Brain pericyte (primary cell): ENCODE measurements at places on chromosomes 2 and 18.

DNA sequence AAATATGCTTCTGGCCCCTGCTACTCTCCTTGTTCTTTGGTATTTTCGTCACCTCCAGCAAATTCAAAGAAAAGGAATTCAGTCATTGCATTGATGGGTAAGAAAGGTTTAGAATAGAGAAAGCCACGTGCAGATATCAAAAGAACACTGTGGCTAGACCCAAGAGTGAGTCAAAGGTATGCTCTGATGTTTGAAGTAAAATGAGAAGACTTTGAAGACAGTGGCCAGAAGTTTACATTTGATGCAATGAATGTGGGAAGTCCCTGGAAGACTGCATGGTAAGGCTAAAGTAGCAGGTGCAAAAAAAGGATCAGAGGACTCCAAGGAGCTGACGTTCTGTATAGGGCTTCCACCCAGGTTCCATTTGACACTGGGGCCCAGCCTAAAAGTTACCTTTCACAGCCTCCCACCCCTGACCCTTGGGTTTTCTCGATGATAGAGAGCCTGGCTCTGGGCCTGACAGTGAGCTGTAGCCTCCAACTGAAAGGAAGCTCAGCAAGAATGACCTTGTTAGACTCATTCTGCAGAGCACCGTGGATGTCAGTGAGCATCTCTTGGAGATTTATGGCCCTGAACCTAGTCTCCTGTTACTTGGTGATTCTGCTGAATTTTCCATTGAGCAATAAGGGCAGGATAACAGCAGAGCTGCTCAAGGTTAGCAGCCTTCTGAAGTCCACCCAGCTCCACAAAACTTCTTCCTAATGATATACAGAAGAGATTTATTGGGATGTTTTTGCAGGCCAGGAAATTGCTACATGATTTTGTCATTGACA, 223.7 kb upstream of the RBBP8 start:
- DNase-seq = no peak

- no peak for DNase-seq
Observed at GRCh38 chr18:22408059-22408458, 9.7 kb downstream of the CTAGE1 start.

DNA sequence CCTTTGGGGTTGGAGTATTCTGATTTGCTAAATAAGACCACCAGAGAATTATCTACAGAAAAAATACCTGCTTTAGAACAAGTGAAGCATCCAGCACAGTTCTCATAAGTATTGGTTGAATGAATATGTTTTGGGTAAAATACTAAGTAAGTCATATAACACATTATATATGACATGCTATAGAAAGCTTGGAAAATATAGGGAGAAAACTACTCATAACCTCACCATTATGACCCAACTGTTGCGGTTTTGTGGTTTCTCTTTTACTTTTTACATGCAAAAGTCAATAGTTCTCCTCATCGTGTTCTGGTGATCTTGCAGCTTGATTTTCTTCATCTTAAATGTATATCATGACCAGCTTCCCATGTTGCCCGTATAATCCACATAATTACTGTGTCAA, 66.2 kb downstream of the DIPK1C start:
- DNase-seq = no peak

- DNase-seq = no peak
Observed at GRCh38 chr2:98294711-98295110, 51.5 kb upstream of the CNGA3 start.

DNA sequence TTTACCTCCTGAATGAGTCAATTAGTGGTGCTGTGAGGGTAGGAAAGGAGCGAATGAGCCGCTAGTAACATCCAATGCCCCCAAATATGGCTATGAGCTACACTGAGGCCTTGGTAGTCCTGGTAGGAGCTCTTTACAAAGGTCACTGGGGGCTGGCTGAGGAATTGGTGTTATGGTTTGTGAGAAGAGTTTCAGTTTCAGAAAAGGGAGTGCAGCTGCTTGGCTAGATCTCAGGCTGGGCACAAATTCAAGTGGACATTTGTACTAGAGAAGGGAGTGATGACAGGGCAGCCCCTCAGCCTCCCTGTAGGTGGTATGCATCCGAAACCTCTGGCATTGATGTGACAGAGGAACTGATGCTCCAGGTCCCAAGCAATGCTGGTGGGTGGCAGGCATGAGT, 13.9 kb upstream of the PAIP2B start:
- DNase-seq = no peak

DNA sequence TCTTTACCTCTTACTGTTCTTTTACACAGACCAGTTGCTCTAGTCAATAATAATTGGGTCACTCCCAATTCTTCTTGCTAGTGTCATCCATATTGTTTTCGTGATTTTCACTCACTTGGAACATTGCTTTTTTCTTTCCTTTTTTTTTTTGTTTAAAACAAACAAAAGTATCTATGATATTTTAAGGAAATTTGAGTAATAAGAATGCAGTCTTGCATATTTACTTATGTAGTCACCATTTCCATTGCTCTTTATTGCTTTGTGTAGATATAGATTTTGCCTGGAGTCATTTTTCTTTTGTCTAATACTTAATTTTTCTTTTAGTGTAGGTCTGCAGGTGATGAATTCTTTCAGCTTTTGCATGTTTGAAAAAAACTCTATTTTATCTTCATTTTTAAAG, 71.9 kb downstream of the WDR7 start:
- DNase-seq = no peak

DNA sequence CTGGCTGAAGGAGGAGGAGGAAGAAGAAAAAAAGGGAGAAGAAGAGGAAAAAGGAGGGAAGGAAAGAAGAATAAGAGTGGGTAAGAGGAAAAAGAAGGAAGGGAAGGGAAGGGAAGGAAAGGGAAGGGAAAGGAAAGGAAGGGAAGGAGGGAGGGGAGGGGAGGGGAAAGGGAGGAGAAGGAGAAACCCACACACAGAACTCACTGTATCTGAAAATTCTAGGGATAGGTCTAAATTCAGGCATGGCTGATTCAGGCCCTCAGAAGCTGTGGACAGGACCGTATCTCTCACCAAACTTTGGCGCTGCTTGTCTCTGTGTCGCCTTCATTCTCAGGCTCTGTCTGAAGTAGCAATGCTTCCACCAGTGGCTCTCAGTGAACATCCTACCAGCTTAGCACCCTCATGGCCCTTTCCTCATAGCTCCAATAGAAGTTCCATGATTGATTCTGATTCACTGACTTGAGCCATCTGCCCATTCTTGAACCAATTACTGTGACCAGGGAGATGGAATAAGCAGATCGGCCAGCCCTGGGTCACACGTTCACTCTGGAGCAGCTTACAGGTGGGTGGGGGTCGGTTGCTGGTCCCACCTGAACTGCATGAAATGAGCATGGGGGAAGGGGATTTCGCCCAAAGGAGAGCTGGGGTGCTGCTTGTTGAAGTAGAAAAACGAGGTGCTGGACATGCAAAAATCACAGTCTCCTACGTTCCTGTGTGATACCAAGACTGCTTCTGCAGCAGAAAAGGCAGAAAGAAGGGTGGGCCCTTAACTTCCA, 59.7 kb downstream of the TTC32 start:
- no peak for DNase-seq

DNA sequence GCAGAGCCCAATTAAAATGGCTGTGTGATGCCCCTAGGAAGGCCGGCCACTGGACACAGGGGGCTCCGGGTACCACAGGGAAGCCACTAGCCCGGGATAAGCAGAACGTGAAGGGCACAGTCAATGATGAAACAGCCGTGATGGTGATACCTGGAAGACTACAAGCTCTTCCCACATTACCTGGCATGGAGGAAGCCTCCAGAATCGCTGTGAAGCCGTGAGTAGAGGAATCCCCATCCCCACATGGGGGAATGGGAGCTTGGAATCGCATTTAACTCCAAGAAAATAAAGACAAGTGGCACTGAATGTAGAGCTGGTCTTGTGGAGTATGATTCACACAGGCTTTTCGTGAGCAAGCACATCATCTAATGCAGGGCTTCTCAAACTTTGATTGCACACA, 16.1 kb downstream of the GALNT14 start:
- DNase-seq = no peak

DNA sequence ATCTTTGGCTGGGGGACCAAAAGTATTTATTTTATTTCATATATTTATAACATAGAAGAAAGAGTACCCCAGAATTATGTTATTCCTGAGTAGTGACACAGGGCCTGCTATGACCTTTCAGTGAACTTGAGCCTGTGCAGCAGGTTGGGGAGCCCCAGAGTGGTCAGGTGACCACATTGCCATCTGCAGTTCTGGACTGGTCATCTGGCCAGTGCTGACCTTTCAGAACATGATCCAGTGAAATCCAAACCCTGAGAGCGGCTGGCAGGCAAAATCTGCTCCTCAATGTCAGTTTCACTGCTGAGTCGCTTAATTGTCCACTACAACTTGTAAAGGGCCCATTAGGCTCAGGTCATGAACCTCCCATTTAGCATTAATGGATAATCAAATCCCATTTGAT, 336.7 kb upstream of the KCNH7 start:
- DNase-seq = no peak

- DNase-seq = peak; percentile 50
Observed at GRCh38 chr2:111667542-111668273, 216.3 kb downstream of the ANAPC1 start.

DNA sequence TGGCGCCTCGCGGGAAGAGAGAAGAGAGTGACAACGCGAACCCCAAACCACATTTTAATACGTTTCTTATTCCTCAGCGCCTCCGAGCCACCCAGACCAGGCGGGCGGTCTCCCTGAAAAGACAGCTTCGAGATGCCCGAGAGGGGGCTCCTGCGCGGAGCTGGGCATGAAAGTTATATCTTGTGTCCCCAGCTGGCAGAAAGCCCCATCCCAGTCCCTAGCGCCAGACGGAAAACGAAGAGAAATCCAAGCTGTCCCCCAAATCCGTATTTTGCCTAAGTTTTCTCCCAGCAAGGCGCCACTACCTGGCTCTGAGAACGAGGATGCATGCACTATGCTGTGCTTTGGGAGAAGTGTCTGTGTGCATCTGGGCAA, 797 bp downstream of the NXPH2 start:
- DNase-seq = no peak

DNA sequence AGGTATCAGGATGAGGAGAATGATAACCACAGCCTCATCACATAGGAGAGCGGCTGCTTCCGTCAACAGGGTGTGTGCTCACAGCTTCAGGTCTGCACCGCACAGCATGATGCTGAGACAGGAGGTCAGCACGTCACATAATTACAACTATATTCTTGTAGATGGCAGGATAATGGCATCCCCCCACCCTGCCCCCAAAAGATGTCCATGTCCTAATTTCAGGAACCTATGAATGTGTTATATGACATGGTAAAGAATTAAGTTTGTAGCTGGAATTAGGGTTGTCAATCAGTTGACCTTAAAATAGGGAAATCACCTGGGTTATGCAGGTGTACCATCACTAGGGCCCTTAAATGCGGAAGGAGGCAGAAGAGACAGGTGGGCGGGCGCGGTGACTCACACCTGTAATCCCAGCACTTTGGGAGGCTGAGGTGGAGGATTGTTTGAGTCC, 73.9 kb downstream of the ARL4C start:
- DNase-seq = no peak

GRCh38 chr2:789529-789928, 112.3 kb upstream of the TMEM18 start:
- no peak for DNase-seq

DNA sequence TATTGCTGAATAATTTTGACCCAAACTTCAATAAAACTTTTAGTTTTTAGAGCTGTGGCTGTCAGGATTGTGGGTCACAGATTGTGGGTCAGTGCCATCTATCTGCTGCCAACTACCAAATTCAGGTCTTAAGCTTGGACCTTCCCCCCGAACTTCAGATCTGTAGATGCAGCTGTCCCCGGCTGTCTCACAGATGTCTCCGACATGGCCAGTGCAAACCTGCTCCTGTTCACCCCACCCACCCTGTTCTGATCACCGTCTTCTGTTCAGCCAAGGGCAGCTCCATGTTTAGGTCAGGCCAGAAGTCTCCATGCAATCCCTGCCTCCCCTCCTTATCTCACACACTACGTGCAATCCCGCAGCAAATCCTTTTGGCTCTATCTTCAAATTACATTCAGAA, 175.0 kb downstream of the PRKCE start:
- no peak for DNase-seq

- no peak for DNase-seq
Observed at GRCh38 chr2:25174192-25174861, 5.9 kb upstream of the POMC start.

- DNase-seq = no peak
Observed at GRCh38 chr18:45330170-45330594, 285.1 kb upstream of the SLC14A2 start.

GRCh38 chr2:137888845-137889244, 75.4 kb upstream of the HNMT start:
- DNase-seq = no peak
